NCI-H2107 (cell line): ENCODE measurements at places on chromosomes 3 and 15.
A peak's percentile ranks its signal among the peaks of the same experiment; 100 is the strongest.

DNA sequence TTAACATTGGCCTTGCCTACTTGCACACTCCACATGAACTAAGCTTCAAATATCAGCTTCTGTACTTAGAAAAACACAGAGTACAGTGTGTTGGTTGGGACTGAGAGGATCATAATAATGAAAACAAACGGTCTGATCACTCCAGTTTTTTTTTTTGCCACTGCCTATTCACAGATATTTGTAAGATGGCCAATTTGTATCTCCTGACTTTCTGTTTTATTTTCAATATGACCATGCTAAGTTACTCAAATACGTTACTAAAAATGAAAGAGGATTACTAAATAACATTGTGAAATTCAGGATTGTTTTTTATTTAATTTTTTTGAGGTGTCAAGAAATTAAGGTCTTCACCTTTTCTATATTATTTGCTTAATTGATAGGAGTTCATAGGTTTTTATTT lies 595.1 kb downstream of the TUSC7 start:
- no peak for DNase-seq

GRCh38 chr3:110419096-110419495 lies 652.5 kb upstream of the NECTIN3 start:
- no peak for DNase-seq

DNA sequence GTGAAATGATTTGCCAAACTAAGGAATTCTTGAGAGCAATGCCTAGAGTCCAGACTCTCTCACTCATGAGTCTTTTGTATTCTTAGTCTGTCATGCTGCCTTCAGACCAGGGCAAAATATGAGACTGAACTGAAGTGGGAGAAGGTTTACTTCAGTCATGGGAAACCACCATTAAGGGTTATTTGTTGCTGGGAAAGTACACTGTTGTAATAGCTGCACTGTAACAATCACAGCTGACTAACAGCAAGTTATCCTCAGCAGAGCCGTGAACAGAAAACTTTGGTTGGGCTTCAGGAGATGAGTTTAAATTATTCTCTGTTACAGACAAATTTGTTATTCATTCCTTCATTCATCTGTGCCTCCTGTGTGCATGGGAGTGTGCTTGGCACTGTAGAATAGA lies 258.5 kb downstream of the ROBO2 start:
- no peak for DNase-seq

GRCh38 chr3:12507591-12508281 lies 23.5 kb downstream of the TSEN2 start:
- no peak for DNase-seq

DNA sequence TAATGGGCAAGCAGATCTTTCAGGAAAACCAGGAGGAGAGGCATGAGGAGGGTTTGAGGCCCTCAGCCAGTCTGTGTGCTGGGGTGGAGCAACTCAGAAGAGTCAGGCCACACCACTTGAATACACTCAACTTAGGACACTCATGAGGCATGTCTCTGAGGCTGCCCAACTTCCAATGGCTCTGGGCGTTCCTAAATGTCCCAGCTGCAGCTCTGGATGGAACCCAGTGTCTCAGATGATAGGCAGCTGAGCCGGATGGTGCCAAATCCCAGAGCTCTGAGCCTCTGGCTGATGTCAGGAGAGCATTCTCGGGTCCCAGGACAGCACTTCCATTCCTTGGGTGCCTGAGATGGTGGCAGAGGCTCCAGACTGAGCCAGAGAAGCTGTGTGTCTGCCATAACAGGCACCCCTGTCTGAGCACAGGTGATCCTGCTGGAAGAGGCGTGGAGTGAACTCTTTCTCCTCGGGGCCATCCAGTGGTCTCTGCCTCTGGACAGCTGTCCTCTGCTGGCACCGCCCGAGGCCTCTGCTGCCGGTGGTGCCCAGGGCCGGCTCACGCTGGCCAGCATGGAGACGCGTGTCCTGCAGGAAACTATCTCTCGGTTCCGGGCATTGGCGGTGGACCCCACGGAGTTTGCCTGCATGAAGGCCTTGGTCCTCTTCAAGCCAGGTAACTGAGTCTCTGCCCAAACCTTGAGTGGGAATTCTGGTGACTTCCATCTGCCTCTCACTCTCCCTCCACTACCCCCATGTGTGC lies 2.8 kb downstream of the NR2E3 start:
- DNase-seq: no peak

DNA sequence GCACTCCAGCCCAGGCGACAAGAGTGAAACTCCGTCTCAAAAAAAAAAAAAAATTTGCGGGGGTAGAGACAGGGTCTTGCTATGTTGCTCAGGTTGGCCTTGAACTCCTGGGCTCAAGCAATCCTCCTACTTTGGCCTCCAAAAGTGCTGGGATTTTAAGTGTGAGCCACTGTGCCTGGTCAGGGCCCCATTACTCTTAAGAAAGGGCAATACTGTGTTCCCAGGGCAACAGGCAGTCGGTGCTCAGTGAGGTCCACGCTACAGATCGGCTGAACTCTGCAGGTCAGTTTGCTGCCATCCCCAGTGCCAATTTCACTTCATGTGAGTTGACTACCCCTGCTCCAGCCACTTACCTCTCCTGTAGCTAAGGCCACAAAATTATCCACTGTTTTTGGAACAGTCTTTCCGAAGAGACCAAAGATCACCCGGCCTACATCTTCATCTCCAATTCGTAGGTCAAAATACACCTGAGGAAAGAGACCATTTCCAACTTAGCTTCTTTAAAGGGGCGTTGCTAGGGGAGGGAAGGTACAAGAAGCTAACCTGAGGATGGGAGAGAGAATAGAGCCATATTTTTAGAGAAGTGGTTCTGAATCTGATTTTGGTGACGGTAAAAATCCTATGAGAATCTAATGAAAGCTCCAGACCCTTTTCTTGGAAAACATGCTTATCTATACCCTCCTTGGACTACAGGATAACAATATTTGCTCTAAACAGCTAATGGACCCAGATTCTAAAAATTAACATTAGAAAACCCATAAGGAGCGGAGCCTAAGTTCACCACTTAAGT lies 939 bp downstream of the PPIB start:
- DNase-seq: no peak

GRCh38 chr15:62752657-62753517 lies 289.7 kb upstream of the TPM1 start:
- DNase-seq: no peak

- no peak for DNase-seq
Observed at GRCh38 chr3:4981294-4981664, 2.0 kb downstream of the BHLHE40 start.

- no peak for DNase-seq
Observed at GRCh38 chr3:29668728-29669127, 387.9 kb downstream of the RBMS3 start.

GRCh38 chr15:60618206-60618605 lies 139.3 kb upstream of the ICE2 start:
- no peak for DNase-seq

DNA sequence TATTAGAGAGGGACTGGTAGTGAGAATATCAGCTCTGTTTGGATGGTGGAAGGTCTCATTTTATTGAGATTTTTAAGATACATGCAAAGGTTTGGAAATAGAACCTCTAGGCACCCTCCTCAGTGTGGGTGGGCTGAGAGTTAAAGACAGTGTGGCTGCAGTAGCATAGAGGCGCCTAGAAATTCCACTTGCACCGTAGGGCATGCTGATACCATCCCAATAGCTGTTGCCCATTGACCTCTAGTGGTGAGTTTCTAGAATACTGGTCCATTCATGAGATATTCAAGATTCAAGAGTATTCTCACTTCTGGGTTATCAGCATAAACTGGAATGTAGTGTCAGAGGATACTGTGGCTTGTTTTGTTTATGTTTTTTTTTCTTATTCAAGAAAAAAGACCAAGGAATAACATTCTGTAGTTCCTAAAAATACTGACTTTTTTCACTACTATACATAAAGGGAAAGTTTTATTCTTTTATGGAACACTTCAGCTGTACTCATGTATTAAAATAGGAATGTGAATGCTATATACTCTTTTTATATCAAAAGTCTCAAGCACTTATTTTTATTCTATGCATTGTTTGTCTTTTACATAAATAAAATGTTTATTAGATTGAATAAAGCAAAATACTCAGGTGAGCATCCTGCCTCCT lies 87.2 kb downstream of the TGFBR2 start:
- DNase-seq: no peak

GRCh38 chr15:97998307-97999071 lies 38.0 kb downstream of the ARRDC4 start:
- no peak for DNase-seq

DNA sequence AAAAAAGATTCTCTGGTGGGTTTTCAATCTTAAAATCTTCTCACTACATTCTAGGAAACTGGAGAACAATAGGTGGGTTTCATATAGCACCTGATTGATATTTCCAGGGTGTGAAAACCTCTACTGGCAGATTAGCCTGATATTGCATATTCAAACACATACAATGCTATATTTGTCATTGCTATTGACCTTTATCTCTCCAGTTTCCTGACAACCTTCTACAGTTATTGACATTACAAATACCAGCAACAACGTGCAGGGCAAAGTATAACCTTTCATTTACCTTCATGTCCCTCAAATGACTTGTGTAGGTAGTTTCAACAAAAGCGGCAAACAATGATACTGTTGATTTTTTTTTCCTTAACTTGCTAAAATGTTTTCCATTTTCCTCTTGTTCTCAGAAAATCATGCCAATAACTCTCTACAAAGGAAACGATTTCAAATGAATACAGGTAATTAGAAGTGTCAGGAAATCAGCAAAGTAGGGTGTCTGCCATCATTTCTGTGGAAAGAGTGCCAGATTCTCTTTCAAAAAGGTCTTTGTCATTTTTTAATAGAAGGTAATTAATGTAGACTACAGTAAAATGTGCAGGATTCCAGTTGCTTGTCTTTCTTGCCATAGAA lies 72.6 kb upstream of the CDIN1 start:
- DNase-seq: no peak

GRCh38 chr15:57495554-57496165 lies 96.0 kb upstream of the MYZAP start:
- no peak for DNase-seq

DNA sequence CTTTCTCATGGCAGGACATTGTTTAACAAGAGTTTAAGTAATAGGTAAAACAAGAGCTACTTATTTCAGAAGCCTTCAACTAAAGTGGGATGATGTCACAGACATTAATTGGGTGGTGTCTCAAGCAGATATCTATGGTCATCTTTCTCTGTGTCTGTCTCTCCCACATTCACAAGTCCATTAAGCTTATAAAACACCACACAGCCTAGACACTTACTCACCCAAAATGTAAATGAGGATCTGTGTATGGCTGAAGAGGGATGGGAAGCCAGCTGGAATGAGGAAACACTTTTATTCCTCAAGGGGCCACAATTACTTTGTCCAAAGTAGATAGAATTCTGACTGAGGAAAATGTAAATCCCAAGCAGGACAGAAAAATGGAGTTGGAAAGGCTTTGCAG lies 183.8 kb downstream of the THRB start:
- no peak for DNase-seq

GRCh38 chr3:100896994-100897393 lies 96.2 kb downstream of the ABI3BP start:
- DNase-seq: no peak

DNA sequence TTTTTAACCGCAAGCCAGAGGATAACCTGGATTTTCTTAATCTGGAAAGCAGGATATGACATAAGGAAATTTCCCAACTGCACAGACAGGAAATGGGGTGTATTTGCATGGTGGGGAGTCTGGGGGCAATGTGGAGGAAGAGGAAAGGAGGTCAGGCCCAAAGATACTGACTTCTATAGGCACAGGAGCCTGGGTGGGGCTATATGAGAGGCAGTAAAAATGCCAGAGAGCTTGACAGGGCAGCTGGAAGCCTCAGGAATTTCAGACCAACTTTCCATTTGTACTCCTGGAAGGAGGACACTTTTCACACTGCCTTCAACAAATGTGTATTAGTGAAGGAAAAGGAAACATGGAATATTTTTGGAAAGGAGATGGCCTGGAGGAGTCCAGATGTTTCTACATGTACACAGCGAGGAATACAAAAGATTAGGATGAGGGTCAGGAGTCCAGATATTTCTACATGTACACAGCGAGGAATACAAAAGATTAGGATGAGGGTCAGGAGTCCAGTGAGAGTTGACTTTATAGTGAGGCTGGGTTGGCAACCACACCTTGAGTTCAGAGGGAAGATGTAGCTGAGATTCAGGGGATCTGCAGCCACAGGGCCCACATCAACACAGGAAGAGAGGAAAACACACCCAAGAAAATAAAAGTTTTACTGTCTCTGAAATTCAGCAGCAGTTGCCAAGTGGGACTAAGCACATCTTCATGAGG lies 111.9 kb upstream of the PTPRG start:
- DNase-seq: no peak

DNA sequence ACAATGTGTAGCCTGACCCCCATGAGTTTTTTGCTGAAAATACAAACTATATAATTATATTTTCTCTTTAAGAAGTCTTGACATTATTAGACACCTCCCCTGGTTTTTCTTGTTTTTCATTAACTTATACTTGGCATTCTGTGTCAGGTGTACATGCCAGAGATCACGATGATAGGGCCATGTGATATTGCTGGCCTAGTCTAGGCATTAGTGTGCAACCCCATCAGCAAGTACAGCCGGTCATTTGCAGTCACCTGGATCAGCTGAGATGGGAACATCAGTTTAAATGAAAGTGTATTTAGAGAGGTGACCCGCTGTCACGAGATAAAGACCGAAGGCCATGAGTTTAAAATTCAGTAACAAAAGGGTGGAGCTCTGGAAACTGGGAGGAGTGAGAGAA lies 12.6 kb upstream of the SPPL2A start:
- no peak for DNase-seq

- DNase-seq: no peak
Observed at GRCh38 chr3:52370531-52370930, 54.4 kb downstream of the DNAH1 start.

DNA sequence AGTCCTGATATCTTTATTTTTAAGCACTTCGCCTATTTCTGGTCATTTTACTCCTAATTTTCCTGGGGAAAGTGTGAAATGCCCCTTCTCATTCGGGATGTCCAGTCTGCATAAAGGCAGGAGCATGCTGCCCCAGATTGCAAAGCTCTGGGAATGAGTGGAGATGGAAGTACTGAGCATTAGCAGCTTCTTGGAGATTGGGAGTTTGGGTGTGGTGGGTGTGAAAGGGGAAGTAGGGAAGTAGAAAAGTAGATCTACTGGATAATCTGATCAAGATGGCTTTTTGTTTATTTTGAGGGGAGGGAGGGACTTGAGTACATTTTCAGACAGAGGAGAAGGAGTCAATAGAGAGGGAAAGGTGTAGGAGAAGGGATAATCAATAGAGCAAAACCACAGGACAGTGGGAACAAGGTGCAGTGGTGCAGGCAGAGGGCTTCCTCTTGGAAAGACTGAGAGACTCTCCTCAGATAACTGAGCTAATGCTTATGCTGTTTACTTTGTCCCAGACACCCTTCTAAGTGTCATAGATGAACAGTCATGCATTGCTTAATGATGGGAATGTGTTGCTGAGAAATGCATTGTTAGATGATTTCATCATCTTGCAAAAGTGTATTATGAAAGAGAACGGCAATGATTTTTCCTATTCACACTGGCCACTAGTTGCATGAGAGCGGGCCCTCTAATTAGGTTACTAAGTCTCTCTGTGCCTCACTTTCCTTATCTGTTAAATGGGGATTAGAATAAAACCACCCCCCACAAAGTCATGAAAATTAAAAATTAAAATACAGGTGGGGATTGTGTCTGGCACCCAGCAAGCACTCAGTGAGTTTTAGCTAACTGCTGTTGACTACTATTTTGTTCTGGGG lies 45.5 kb downstream of the PHLDB2 start:
- DNase-seq: peak; percentile 47
